ENCODE measurements at places on chromosomes 7 and 10.

GRCh38 chr10:16612115-16612980 lies 90.7 kb upstream of the C1QL3 start:
- no peak for DNase-seq

DNA sequence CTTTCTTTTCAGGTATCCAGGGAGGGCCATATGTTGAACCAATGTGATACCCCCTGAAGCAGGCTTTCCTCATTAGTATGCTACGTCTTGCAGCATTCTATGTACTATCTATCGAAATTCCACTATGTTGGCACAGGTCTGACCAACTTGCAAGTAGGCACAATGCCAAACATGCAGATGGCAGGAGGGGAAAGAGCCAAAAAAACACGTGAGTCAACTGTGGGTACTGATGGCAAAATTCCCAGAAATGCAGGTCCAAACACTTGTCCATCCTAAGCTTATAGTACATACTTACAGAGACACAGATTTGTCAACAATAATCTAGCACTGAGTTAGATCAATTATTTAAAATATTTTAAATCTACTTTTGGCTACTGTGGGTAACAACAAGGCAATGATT lies 394.9 kb downstream of the DGKB start:
- no peak for DNase-seq

GRCh38 chr7:128353189-128353588 lies 8.3 kb downstream of the PRRT4 start:
- no peak for DNase-seq

DNA sequence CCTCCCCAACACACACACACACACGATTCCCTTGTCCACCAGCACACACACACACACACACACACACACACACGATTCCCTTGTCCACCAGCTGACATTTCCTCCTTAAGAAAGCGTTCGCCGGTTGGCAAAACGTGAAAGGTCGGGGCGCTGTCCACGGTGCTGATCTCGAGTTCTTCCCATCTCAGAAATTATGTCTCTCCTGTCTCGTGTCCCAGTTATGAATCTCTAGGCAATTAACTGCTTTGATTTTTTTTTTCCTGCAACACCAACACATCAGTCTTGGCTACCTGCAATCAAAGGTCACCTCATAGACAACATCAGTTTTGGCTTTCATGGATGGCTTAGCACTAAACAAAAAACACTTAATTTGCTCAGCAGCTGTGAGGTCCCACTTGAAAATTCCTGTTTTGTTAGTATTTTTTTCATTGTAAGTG lies 1.9 kb downstream of the INA start:
- DNase-seq: peak; percentile 19

GRCh38 chr10:393106-393745 lies 258.0 kb downstream of the ZMYND11 start:
- DNase-seq: no peak

DNA sequence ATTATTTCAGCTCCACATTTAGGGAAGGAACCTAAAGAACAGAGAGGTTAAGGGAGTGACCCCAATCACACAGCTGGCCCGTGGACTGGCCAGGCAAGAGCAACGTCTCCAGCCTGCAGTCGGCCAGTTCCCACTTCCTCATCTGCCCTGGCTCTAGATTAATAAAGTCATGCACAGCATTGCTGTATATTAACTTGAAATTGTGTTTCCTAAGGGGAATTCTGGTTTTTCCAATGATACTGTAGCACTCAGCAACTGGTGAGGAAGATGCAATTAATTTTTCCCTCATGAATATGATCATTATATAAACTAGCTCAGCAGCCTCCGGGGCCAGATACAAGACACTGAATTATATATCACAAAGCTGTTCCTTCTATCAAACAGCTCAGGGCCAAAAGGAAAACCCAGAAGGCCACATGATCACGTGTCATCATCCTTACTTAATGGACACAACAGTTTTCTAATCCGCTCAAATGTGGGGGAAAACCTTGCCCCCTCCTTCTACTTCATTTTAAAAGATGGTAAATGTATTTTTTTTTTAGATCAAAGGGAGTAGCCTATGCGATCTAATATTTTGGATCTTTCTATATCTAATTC lies 295.3 kb upstream of the PRKCQ start:
- DNase-seq: no peak

GRCh38 chr7:25580141-25580540 lies 351.9 kb upstream of the NPVF start:
- no peak for DNase-seq

- DNase-seq: no peak
These were observed 10.3 kb upstream of the ZNF273 start for GRCh38 chr7:64892666-64893309.

DNA sequence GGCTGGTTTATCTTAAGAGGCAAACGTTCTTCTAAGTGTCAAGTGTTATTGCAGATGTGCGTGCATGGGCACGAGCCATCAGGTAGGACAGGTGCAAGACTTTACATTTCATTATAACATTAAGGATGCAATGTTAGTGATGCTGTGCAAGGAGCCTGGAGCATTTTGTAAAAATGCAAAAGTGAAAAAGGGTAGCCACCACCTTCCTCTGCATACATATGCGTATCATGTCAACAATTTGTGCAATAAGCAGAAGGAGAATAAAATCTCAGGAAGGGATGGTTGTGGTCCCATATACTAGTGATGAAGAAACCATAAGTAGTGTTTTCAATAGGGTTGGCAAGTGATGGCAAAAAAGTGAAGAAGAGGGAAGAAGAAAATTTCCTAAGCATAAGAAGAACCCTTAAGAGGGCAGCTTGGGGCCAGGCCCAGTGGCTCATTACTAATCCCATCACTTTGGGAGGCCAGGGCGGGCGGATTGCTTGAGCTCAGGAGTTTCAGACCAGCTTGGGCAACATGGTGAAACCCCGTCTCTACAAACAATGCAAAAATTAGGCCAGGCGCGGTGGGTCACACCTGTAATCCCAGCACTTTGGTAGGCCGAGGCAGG lies 7.5 kb downstream of the PIK3AP1 start:
- DNase-seq: no peak

GRCh38 chr10:27088119-27089044 lies 11.9 kb downstream of the ANKRD26 start:
- no peak for DNase-seq

GRCh38 chr10:6388261-6388893 lies 185.6 kb downstream of the PFKFB3 start:
- no peak for DNase-seq

GRCh38 chr7:112887337-112887736 lies 97.1 kb upstream of the TMEM168 start:
- DNase-seq: no peak

- DNase-seq: no peak
These were observed 313.2 kb upstream of the KCND2 start for GRCh38 chr7:119959811-119960210.

GRCh38 chr7:5629941-5630340 lies 151.5 kb downstream of the RNF216 start:
- DNase-seq: peak; percentile 44

- no peak for DNase-seq
These were observed 171.2 kb upstream of the TNRC18 start for GRCh38 chr7:5594616-5595544.

- no peak for DNase-seq
These were observed 10.6 kb upstream of the CALU start for GRCh38 chr7:128728598-128728997.

DNA sequence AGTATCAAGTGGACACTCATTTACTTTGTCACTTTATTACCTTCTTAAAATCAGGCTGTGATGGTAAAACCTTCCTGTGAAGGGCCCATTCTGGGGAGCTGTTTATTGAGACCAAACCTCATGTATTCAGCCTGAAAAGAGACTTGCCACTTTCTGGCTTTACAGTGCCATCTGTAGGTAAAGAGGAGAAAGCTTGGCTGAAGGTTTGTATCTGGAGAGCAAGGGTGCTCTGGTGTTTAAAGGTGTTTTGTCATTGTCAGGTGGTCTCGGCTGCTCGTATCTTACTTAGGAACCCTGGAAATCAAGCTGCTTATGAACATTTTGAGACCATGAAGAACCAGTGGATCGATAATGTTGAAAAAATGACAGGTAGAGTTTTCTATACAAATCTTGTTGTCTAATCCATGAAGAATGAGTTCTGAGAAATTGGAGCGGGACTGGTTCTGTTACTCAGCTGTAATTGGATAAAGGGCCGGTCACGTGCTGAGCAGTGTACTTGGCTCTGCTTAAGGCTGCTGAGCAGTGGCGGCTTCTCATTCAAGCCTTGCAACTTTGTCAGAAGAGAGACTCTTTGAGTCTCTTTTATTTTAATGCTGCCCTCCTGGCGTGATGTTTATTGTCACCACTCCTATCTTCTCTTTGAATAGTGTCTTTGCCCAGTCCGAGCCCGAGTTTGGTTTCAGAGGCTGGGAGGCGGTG lies 46.9 kb downstream of the AP3M1 start:
- no peak for DNase-seq

DNA sequence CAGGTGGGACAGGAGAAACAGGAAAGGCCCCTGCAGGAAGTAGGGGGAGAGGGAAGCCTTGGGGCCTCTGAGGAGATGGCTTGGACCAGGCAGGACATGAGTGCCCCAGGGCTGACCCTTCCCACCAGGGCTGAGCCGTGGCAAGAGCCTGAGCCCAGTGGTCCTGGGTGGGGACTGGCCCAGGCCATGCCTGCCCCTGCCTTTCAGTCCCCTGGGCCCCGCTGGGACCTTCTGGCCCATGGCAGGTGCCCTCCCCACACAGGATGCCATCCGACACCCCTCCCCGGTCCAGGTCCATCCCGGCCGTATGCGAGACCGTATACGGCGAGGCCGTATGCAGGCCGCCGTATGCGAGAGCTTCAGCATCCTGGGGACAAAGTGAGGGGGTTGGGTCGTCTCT lies 2.0 kb downstream of the GRIFIN start:
- DNase-seq: no peak

DNA sequence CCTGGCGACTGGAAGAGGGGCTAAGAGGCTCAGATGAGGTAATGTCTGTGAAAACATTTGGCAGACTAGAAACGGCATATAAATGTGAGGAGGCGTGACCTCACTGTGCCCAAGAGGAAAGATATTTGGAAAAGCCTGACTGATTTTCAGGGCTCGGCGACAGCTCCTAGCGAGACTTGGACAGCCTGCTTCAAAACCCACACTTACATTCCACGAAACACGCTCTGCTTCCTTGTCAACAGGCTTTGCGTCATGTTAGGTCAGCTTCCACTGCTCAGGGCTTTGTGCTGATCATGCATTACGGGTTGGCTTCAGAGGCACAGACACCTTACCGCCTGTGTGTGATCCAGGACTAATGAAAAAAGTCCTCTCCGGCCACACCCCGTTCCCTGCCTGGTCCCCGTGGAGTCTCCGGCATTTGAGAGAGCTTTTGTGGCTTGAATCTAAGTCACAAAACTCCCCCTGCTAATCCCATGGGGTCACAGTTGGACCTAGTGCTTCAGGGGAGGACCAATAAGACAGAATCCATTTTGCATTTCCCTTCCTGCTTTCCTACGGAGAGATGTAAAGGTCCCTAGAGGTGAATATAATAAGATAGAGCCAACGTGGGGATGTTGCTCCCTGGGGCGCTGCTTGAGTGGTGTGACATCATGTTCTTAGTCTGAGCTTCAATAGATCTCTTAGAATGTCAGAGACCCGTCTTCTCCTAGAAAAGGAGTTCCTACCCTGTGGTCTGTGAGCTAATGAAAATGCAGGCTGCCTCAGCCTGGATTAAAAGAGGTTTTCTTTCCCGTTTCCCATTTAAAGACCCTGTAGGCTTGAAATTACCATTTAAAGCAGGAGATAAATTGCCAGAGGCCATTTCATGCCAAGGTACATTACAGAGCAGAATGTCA lies 25.5 kb downstream of the FGFBP3 start:
- no peak for DNase-seq

GRCh38 chr7:142231716-142232115 lies 26.1 kb downstream of the PRSS58 start:
- no peak for DNase-seq

GRCh38 chr10:115945701-115946445 lies 327.1 kb downstream of the GFRA1 start:
- no peak for DNase-seq

- DNase-seq: no peak
These were observed 315.3 kb downstream of the ADRA2A start for GRCh38 chr10:111392159-111392558.

DNA sequence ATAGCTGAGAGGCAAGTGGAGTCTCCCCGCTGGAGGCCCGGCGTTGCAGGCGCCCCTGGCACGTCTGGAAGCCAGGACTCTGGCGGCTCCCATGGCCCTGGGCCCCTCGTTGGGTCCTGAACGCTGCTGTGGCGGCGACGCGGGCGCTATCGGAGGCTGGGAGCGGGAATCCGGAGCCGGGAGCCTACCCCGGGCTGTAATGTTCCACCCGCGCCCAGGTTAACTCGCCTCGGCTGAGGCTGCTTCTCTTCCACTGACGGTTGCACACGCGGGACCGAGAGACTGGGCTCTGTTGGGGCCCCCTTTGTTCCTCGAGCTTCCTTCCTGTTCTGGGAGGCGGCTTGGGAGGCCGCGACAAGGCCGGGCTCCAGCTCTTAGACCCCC lies 1.3 kb upstream of the HOXA5 start:
- no peak for DNase-seq

DNA sequence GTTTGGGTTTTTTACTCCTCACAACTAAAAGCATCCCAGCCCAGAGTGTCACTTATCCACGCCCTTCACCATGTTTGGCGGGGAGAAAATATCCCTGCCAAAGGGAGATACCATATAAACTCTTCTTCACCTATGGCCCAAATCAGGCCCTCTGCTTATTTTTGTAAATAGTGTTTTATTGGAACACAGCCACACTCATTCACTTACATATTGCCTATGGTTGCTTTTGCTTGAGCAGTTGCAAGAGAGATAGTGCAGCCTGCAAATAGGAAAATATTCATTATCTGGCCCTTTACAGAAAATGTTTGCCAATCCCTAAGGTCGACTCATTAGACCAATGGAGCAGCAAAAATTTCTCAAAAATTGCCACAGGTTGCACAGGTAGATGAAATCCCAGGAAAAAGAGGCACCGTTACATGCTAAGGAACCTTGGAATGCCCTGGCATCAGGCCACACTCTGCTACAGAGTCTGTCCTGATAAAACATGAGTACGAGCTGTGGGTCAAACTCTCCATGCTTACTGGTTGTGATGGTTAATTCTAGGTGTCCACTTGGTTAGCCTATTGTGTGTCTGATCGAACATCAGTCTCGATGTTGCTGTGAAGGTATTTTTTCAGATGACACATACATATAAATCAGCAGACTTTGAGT lies 7.9 kb upstream of the RASSF4 start:
- DNase-seq: no peak

- no peak for DNase-seq
These were observed 58.5 kb downstream of the MICU1 start for GRCh38 chr10:72567421-72567820.

DNA sequence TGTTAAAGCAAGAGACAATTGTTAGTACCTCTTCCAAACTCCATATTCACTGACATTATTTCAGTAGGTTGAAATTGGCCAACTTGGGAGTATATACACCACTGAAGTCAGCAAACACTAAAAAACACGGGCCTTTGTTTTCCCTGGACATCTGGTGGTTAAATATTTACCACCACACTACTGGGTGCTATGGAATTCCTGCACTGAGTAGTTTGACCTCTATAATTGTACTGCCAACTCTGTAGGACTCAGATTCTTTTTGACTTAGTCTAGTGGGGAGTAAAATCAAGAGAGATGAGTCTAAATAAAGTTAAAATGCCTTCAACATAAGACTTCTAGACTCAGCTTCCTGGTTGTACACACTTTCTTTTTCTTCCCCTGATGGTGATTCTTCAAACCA lies 41.3 kb upstream of the TES start:
- DNase-seq: no peak

All from activated T-cell treated with anti-CD3 and anti-CD28 coated beads, Interleukin-2, amount 50 U/mL, for 4 hours (primary cell).